NCI-H2081 treated with DMSO at 0.1 percent for 48 hours (cell line): ENCODE measurements at places on chromosomes 11 and 22.

DNA sequence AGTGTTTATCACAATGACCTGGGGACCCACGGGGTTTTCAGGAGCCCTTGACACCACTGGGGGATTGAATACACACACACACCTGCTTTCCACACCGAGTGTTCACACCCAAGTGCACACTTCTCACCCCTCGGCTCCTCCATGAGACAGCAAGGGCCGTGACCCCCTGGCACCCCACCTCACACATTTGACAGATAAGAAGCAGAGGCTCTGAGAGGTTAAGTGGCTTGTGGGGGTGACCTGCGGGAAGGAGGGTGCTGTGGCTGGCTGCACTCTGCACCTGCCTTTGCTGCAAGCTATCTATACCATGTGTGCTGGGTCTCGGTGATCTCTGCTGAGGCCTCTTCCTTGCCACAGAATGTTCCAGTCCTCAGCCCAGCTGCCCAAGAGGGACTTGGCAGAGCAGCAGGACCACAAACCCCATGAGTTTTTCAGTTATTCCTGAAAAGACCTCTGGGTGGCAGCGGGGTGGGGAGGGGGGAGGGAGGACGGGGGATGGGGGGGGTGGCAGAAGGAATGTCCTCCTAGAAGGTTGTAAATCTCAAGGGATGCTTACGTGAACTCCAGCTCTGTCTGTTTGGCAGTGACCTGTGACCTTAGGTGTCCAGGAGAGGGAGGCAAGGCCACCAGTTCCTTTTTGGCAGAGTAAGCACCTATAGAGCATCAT lies 47.9 kb upstream of the RFPL3 start:
- no peak for DNase-seq

GRCh38 chr11:46134540-46134939 lies 13.3 kb upstream of the PHF21A start:
- no peak for DNase-seq

- DNase-seq: no peak
Observed at GRCh38 chr11:105333153-105333552, 193.6 kb upstream of the CARD18 start.

DNA sequence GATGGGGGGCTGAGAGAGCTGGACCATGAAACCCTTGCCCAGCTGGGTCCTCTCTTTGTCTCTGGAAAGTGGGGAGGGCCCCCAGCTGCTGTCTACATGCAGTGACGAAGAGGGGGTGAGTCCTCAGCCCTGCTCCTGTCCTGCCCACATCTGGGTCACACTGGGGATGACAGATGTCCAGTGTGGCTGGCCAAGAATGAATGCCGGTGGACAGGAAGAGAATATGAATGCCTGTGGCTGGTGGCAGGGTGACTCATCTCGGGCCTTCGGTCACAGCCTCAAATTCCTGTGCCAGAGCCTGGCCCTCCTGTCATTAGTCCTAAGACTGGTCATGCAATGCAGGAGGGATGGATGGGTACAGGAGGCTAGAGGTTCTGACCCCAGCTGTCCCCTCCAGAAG lies 2.2 kb upstream of the PNPLA3 start:
- no peak for DNase-seq
